ENCODE measurements at places on chromosomes 2 and 18.
A peak's percentile ranks its signal among the peaks of the same experiment; 100 is the strongest.

- no peak for DNase-seq
These were observed 156.6 kb downstream of the DOK6 start for GRCh38 chr18:69557282-69557681.

- no peak for DNase-seq
These were observed 39.6 kb downstream of the MARCO start for GRCh38 chr2:118981632-118982031.

DNA sequence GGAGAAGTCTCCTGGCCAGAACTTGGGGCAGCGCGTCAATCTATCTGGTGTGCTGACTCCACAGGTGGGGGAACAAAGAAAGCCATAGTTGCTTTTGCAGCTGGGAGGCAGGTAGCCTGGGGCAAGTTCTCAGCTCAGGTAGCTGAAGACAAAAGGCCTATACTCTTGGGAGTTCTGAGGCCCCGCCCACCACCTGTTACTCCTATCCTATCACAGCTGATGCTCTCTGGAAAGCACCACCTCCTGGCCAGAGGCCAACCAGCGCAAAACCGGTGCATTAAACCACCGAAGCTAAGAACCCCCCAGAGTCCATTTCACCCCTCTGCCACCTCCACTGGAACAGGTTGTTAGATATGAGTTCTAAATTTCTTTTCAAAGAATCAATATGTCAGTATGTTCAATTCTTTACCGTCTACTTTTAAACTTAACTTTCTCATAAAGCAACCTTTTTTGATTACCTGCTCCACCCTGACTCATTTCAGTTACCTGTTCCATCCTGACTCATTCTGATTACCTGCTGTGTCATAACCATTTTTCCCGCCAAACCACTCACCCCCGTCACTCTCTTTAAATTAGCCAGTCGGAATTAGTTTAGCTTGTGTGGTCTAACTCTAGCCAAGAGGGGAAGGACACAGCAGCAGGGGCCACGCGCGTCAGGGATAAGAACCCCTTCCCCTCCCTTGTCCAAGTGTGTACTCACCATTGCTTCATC, 43.4 kb downstream of the UPP2 start:
- DNase-seq = no peak

GRCh38 chr2:100955226-100955625, 46.9 kb upstream of the RPL31 start:
- DNase-seq = no peak

GRCh38 chr18:24459772-24460171, 665 bp upstream of the HRH4 start:
- no peak for DNase-seq

GRCh38 chr18:63318889-63319382, 633 bp downstream of the BCL2 start:
- DNase-seq = no peak

GRCh38 chr18:23572012-23572411, 14.3 kb downstream of the NPC1 start:
- no peak for DNase-seq

GRCh38 chr2:176561706-176562105, 292.5 kb downstream of the MTX2 start:
- no peak for DNase-seq

- DNase-seq = no peak
These were observed 28.3 kb downstream of the MALT1 start for GRCh38 chr18:58699551-58699950.

DNA sequence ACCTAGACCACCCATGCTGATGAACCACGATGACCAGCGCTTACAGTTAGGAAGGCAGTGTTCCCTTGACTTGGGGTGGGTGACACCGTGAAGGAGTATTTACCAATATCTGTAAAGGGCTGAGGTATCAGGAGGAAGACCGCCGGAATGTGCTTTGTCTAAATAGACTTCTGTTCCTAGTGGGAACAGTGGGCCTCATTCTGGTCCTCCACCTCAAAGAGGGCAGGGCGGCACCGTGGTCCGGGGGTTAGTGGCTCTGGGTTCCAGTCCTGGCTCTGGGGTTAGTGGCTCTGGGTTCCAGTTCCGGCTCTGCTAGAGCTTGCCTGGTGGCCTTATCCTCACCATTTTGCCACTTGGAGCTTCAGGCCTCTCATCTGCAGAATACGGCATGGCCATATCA, 91.6 kb upstream of the SMAD2 start:
- DNase-seq = no peak

DNA sequence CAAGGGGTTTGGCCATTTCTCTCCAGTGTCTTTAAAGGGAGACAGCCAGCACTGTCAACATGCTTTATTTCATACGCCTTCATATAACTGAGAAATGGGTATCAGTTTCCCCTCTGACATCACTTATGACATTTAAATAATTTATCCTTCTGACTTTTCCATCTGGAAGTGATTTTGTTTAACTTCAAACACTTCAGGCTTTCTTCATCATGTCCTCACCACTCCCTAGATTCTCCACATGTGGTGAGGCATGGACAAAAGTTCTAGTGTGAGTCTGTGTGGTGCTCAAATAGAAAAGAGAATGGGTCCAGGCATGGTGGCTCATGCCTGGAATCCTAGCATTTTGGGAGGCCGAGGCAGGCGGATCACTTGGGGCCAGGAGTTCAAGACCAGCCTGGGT, 158.6 kb downstream of the TXNL1 start:
- no peak for DNase-seq

GRCh38 chr2:240874715-240875227, 6.1 kb downstream of the AGXT start:
- no peak for DNase-seq

- DNase-seq = no peak
These were observed 137.4 kb upstream of the ALKAL2 start for GRCh38 chr2:425243-425642.

DNA sequence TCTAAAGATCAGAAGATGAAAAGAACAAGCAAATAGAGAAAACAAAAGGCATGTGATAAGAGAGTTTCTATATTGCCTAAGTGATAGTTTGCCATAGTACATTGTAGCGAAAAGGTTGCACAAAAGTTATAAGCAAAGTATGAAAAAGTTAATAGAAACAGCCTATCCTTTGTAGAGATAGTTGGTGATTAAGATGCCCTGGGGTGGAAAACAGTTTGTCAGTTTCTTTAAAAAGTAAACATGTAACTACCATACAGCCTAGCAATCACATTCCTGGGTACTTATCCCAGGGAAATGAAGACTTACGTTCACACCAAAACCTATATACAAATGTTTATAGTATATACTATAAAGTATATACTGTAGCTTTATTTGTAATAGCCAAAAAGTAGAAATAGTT, 16.9 kb upstream of the DAPL1 start:
- no peak for DNase-seq

GRCh38 chr2:31176742-31177141, 38.5 kb upstream of the GALNT14 start:
- no peak for DNase-seq

GRCh38 chr2:237044281-237044680, 41.4 kb upstream of the COPS8 start:
- no peak for DNase-seq

DNA sequence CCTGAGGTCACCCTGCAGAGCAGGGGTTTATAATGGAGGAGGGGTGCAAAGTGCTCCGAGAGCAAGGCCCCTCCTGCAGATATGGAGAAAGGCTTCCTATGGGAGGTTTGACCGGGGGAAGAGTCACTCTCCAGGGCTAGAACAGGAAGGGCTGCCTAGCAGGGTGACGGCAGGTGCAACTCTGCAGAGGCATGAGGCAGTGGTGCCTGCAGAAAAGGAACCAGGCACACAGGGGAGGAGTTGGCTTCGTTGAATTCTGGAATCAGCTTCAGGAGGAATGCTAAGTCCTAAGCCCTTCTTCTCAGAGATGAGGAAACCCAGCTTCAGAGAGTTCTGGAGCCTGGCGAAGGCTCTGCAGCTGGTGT, 17.5 kb upstream of the HPCAL1 start:
- no peak for DNase-seq

- DNase-seq = no peak
These were observed 71.4 kb downstream of the RAPGEF4 start for GRCh38 chr2:172806996-172807395.

DNA sequence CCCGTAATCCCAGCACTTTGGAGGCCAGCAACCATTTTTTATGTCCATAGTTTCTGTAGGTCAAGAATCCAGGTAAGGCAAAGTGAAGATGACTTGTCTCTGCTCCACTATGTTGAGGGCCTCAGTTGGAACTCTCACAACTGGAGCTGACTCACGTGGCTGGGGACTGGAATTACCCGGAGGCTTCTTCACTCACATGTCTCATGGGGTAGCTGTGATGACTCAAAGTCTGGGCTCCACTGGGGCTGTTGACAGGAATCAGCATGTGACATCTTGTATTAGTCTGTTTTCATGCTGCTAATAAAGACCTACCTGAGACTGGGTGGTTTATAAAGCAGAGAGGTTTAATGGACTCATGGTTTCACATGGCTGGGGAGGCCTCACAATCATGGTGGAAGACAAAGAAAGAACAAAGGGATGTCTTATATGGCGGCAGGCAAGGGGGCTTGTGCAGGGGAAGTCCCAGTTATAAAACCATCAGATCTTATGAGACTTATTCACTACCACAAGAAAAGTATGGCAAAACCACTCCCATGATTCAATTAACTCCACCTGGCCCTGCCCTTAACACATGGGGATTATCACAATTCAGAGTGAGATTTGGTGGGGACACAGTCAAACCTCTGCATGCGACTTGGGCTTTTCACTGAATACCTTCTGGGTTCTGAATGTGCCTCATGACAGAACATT, 7.8 kb upstream of the PPP1R1C start:
- DNase-seq = no peak

DNA sequence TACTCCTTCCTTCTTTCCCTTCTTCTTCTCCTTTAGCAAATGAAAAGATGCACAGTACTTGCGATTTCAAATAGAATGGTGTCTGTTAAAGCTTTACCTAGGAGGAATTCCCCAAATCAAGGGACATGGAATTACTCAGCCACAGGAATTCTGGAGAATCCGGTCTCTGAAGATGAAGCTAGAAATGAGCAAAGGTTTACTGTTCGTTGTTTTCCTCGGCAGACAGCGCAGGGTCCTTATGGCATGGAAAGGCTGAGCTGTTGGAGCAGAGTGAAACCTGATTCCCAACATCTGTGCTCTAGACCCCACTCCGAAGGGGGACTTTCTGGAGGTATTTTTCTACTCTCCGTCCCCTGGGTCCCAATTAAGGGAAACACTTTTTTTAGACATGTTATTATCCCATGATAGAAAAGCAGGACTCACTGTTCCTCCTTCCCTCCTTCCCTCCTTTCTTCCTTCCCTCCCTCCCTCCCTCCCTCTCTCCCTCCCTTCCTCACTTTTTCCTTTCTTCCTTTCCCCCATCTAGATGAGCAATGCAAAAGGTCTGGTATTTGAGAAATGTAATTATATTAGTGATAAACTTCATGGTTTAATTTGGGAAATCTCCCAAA, 47.1 kb downstream of the CDCA7 start:
- DNase-seq = no peak

DNA sequence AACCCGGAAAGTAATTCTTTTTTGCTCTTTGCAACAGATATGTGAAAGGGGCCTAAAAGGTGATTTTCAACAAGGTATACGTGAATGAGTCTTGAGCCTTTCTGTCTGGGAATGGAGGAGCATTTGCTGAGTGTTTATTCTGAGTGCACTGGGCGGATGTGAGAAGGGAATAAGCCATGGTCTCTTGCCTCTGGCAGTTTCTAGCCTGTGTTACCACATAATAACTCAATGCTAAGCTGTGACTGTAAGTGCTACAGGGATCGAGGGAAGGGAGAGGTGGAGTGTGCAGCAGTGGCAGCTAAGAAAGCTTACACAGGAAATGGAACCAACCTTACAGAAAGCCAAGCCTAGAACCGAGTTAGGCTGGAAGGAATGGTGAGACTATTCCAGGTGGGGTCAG, 444.3 kb downstream of the SLC4A3 start:
- no peak for DNase-seq

DNA sequence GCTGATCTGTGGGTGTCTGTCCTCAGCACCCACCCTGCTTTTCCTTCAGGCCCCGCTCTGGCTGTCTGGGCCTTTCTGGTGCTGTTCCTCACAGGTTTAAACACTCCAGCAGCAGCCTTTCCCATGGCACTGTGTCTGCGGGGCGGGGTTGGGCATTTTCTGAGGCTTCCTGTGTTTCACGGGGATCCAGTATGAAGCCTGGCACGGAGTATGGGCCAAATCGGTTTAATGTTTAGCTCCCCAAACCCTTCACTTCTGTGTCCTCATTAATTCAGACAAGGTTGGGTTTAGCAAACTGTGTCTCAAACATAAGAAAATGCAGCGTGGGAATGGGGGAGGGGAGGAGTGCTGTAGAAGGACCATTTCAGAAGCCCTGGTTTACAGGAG, 44.9 kb downstream of the HPCAL1 start:
- DNase-seq = no peak

DNA sequence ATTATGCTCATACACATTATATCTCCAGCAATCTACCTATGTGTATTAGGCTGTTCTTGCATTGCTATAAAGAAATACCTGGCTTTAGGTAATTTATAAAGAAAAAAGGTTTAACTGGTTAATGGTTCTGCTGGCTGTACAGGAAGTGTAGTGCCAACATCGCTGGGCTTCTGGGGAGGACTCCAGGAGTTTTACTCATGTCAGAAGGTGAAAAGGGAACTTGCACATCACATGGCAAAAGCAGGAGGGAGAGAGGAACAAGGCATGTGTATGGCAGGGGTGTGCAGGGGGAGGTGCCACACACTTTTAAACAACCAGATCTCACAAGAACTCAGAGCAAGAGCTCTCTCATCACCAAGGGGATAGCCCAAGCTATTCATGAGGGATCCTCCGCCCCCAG, 715.4 kb upstream of the ZEB2 start:
- no peak for DNase-seq

GRCh38 chr2:18674309-18674708, 84.9 kb upstream of the NT5C1B start:
- no peak for DNase-seq

- no peak for DNase-seq
These were observed 506.1 kb downstream of the PTPRM start for GRCh38 chr18:8073167-8073566.

GRCh38 chr2:97845133-97845532, 131.8 kb downstream of the ZAP70 start:
- DNase-seq = no peak

- no peak for DNase-seq
These were observed 13.9 kb downstream of the CLASP1 start for GRCh38 chr2:121635371-121635770.

DNA sequence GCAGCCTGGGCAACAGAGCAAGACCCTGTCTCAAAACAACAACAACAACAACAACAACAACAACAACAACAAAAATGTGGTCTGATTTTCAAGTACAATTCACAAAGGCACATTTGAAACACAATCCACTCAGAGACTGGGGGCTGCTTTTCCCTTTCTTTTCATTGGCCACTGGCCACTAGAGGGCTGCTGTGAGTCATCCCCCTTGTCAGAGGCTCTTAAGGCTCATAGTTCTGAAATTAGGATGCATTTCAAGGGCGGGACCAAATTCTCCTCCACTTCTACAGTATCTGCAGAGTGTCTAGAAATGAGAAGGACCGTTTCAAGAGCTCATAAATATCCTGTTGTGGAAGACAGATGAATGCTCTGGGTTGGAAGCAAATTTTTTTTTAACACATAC, 285.4 kb downstream of the NRXN1 start:
- peak; percentile 92 for DNase-seq

GRCh38 chr2:73971722-73972121, 13.0 kb upstream of the TET3 start:
- no peak for DNase-seq

- DNase-seq = no peak
These were observed 559.5 kb downstream of the PIK3C3 start for GRCh38 chr18:42514512-42514911.
